ENCODE measurements at places on chromosomes 11 and 22. TPM values are rescaled to one million over a fixed set of nuclear protein-coding genes. Genes with fewer than 3 reads are reported as not detected.

- no peaks in the 10 kb centered on the region for H3K27me3 ChIP-seq
- H3K4me1 ChIP-seq: no peaks in the 10 kb centered on the region
These were observed 26.0 kb downstream of the BCL2L13 start for GRCh38 chr22:17664414-17665055.

DNA sequence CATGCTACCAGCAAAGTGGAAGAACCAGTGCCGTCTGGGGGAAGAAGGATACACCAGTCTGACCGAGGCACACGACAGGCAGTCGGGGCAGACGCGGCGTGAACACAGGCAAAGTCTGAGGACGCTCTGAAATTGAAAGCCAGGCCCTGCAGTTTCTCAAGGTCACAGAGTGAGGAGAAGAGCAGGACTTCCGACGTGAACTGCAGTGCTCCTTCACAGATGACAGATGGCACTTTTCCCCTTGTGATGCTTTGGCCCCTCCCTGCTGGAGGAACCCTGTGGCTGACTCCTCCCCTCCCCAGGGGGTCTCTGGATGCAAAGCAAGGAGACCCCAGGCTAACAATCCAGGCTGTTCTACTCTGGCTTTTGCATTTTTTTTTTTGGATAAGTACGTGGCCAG is 19.6 kb upstream of the JAM3 start:
- H3K4me3 ChIP-seq: no peak overlapping the region
- H3K27me3 ChIP-seq: no peaks in the 10 kb centered on the region
- DNase-seq: no peak
- H3K4me1 ChIP-seq: peaks cover 11% of the 10 kb centered on the region

DNA sequence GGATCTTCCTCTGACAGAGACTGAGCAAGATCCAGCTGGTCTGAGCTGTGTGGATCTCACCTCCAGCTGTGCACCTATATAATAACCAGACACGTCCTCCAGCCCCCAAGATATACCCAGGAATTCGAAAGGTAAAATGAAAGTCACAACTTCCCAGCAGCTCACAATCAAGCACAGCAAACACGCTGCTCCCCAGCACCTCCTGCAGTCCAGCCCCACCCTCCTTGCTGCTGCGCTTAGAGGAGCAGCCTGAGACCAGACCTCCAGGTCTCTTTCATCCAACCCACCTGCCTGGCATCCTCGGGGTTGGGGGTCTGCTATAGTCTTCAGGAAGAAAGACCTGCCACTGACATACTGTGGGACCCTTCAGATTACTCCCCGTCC is 3.0 kb upstream of the APOL4 start:
- H3K4me3 ChIP-seq: no peak overlapping the region
- H3K4me1 ChIP-seq: no peaks in the 10 kb centered on the region
- no peak for DNase-seq
- H3K36me3 ChIP-seq: no peaks in the 10 kb centered on the region

Gene MMP12
- total RNA-seq: not detected

DNA sequence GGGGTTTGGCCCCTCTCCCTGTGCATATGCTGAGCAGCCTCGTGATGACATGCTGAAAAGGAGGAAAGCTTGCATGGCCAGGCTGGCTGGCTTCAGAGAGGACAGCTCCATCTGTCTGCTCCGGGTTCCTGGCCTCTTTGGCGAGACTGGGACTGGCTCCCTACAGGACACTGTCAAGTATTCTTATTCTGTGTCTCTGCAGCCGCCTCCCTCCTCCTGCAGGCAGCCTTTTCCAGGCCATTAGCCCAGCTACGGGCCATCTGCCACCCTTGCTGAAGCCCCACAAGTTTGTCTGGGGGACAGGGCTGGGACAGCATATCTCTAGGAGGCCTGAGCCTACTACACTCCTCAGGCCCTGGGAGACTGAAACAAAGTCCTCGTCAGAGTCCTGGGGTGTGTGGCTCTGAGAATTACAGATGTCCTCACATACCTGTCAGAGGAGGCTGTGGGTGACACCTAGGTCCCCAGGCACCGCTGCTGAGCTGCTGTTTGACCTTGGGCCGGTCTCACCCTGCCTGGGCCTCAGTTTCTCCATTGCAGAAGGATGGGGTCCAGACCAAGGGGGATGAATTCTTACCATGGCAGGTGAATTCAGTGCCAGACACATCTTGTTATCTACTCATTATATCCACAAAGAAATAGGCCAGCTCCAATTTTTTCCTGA is 11.0 kb downstream of the MRGPRG start:
- H3K27ac ChIP-seq: no peak overlapping the region
- no peaks in the 10 kb centered on the region for H3K27me3 ChIP-seq
- DNase-seq: no peak
- no peak overlapping the region for H3K4me3 ChIP-seq
- H3K4me1 ChIP-seq: no peaks in the 10 kb centered on the region
- H3K36me3 ChIP-seq: no peaks in the 10 kb centered on the region

Gene GRAP2
- 140 TPM for total RNA-seq

Data from CD4-positive, alpha-beta memory T cell (primary cell).